ENCODE measurements at places on chromosomes 16 and 17.

DNA sequence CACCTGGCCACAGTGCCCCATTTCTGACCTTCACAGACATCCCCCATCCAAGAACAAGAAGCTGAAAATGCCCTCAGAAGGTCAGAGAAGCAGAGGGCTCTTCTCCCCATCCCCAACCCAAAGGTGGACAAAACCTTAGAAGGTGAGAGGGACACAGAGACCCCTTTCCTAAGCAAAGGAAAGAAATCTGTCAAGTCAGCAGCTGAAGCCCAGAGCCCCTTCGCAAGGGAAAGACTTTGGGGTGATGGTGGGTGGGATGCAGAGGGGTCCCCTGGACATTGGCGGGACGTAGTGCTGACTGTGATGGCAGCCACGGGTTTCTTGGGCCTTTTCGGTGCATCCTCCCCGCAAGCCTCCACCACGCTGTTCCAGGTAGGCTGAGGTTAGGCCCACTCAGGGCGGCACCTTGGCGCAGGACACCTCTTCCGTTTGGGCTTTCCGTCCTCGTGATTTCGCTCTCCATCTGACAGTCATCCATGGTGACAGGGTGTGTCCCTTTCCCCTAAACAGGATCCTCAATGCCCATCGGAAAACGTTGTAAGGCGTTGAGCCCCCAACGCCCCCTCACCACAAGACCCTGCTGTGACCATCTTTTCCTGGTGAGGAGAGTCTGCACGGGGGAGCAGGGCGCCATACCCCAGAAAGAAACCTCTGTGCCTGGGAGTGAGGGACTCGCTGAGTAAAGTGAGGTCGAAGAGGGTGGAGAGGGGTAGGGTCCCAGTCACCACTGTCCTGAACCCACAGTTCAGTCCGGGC is 10.7 kb upstream of the GSDMA start:
- DNase-seq = peak; percentile 35

DNA sequence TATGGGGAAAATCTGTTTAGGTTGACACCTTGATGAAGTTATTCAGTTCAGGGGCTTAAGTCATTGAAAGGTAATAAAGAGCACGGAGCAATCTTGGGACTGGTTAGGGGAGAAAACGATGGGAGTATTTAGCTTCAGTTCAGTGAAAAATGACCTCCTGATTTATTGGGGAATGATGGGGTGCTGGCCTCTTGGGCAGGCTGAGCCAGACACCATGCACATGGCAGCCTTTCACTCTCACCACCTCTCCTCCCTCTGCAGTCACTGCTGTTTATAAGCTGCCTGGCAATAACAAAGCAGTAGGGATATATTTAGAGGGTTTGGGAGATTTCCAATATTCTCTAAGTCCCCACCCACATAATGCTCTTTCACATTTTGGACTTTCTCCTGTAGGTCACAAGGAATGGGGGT is 140.5 kb upstream of the HS3ST2 start:
- DNase-seq = no peak

GRCh38 chr16:5336941-5337340 is 239.3 kb upstream of the EEF2KMT start:
- no peak for DNase-seq

DNA sequence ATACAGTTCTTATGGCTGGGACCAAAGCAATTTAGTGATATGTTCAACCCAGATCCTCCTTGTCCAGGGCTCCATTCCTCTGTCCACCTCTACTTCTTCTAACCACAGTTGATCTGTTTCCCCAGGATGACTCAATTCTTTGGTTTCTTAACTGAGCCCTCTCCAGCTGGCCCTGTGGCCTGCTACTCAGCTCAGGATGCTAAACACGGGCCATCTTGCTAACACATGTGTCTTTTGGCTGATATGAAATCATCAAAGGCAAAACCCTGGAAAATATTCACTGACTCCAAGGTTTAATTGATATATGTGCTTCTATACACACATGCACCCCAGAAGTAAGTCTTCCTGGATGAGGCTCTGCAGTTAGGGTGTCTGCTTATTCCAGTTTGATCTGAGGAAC is 43.8 kb downstream of the SHISA6 start:
- DNase-seq = no peak

GRCh38 chr17:60993497-60993896 is 315.8 kb downstream of the BCAS3 start:
- no peak for DNase-seq

DNA sequence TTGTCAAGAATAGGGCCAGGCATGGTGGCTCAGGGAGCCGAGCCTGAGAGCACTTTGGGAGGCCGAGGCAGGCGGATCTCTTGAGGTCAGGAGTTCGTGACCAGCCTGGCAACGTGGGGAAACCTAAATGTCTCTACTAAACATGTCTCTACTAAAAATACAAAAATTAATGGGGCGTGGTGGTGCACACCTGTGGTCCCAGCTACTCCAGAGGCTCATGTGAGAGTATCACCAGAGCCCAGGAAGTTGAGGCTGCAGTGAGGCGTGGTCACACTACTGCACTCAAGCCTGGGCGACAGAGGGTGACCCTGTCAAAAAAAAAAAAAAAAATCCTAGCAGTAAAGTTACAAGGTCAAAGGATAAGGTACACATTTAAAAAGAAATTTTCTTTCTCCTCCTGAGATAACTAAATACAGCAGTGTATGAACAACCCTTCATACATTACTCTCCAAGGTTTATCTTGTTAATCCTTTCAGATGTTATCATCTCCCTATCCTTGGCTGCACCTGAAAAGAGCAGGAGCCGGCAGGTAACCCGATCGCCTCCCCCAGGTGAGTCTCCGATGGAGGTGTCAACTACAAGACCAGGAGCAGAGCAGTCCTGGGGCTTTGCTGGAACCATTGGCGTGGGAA is 122.3 kb downstream of the GOSR1 start:
- no peak for DNase-seq

- peak; percentile 68 for DNase-seq
Measured at GRCh38 chr17:82859431-82860403, 19.9 kb upstream of the ZNF750 start.

DNA sequence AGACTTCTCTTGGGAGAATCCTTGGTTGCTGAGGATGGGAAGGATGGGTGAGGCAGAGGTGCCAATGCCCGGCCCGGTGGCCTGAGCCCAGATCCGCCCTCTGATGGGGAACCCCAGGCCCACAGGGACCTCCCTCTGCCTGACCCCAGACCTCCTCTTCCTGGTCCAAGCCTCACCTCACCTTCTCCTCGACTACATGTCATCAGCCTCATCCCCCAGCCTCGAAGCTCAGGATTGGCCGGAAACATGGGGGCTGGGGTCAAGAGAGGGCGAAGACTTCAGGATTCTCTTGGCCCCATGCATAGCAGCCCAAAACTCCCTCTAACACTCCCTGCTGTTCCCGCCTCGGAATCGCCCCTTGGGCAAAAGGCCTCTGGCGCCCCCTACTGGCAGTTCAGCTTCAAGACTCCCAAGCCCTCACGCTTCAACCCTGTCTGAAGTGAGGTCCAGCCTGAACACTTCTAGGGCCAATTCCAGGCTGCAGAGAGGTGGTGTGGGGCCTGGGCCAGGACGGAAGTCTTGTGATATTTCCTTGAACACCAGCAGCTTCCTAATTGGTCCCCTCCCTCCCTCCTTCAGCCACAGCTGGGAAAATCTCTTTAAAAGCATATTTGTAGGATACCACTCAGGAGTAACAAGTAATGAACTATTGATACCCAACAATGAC is 47.2 kb downstream of the ARHGAP27 start:
- peak; percentile 89 for DNase-seq

DNA sequence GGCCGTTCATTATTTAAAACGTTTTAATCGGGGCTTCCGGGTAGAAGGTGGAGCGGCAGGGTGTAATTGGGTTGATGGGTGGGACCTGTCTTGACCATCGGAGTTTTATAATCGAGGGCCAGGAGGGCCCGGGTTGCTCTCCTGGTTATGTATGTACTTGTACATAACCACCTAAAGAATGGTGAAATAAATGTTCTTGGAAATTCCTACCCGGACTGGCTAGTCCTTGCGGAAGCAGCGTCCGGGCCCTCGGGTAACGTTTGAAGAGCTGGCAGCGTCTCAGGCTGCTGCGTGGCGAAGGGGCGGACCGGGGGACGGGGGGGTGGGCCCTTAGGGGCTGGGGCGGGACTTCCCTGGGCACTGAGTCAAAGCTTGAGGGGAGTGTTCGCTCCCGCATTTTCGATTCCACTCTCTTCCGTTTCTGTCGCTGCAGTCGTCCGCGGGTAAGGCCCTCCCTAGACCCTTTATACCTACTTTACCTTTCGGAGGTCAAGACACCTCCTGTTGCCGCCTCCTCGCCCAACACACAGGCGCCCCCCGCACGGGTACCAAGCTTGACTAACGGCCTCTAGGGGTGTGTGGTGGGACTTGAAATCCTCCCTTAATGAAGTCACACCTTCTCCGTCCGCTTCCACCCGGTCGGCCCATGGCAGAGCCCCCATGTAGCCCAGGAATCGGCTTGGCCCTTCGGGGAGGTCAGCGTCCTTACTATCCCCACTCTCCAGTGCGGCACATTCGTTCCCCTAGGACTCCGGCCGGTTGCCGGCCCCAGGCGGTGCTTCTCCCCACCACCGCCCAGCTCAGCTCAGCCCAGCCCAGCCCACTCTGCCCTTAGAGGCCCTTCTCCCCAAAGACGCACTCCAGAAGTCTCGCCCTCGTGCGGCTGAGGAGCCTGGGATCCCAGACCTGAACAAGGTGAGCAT is at the start of gene TMEM106A:
TSS of gene TMEM106A (plus strand) at position 396 of the 923 bp plus-strand sequence. CDS start 1,167 bp downstream, outside the sequence.
- peak; percentile 80 for DNase-seq

DNA sequence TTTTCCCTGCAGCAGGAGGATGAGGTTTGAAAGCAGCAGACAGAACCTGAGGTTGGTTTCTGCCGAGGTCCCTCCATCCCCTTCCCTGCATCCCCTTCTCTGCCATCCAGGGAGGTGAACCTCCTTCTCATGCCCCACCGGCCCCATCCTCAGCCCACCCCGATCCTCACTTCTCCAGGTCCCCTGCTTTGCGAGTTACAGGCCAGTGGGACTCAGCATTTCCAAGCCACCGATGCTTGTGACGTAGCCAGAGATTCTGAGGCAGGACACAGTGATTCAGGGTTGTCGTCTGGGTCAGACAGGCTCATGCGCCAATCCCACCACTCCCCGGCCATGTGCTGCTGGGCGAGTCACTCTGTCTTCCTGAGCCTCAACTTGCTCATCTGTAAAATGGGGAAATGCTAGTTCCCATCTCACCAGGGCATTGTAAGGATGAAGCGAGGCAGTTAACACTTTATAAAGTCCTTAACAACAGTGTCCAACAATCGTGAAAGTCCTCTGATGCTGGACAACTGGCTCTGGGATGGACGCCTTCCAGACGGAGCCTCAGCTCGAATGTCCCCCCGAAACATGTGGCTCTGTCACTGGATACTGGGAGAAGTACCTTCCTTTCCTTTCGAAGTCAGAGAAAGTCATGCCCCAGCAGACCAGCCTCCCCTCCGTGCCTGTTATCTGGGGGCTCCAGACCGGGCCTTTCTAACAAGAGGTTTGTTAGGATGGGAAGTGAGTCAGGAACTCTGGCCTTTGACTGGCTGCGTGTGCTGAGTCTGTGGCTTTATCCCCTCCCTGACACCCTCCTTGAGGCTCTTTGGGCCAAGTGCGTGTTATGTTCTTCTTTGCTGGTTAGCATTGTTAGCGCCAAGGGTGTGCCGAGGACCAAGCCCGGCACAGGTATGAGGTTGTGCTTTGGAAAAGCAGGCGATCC is 21.9 kb downstream of the SEC14L5 start:
- DNase-seq = no peak

GRCh38 chr16:64116151-64116550 is 1005.7 kb downstream of the CDH11 start:
- DNase-seq = no peak

- DNase-seq = peak; percentile 92
Measured at GRCh38 chr16:87383505-87384161, at the start of gene FBXO31. TSS of gene FBXO31 (minus strand) at chr16:87383776. CDS start at chr16:87383744, 32 bp downstream.

- DNase-seq = no peak
Measured at GRCh38 chr17:50585891-50586290, 25.4 kb downstream of the CACNA1G start.

- no peak for DNase-seq
Measured at GRCh38 chr17:45405250-45406086, 27.2 kb downstream of the ARHGAP27 start.

- DNase-seq = no peak
Measured at GRCh38 chr17:77184474-77184873, 43.7 kb downstream of the SEC14L1 start.

- no peak for DNase-seq
Measured at GRCh38 chr16:51071326-51071725, 79.7 kb downstream of the SALL1 start.

GRCh38 chr17:13806092-13806491 is 204.4 kb upstream of the HS3ST3A1 start:
- no peak for DNase-seq

GRCh38 chr17:47741109-47741792 is 8.2 kb downstream of the TBX21 start:
- no peak for DNase-seq

- no peak for DNase-seq
Measured at GRCh38 chr17:36034127-36034526, 16.4 kb upstream of the CCL23 start.

DNA sequence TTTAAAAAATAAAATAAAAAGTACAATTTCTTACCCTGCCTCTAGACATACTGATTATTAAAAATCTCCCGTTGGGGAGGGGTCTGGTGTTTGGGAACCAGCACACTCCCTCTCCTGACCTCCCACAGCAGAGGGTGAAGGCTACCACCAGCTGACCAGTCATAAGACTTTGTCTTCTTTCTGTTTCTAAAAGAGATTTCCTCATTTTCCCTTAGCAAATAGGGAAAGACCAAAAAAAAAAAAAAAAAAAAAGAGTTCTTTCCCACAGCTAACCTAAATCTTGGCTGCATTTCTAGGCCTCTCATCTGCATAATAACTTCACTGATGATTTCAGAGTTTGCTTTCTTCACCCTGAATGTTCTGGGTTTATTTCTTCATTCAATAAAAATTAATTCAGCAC is 30.3 kb downstream of the CDK5RAP3 start:
- no peak for DNase-seq

DNA sequence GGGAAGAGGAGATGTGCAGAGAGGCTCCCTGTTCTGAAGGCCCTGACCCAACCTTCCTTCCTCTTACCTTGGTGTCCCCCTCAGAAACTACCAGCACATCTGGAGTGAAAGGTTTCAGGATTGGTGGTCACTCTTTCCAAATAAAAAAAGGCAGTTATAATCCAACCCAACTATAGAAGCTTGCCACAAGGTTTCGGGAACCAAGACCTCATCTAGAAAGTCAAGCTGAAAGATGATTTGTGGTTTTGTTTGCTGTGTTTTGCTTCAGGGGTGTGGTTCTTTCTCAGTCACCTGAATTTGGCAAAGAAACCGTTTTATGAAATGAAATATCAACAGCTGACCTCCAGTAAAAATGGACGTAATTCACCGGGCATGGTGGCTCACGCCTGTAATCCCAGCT is 19.3 kb downstream of the SHMT1 start:
- DNase-seq = no peak

GRCh38 chr16:23901178-23902033 is 65.6 kb downstream of the PRKCB start:
- no peak for DNase-seq

Data from psoas muscle (tissue), 8 donors.